ENCODE measurements at places on chromosomes 1 and 21.
A peak's percentile ranks its signal among the peaks of the same experiment; 100 is the strongest.

DNA sequence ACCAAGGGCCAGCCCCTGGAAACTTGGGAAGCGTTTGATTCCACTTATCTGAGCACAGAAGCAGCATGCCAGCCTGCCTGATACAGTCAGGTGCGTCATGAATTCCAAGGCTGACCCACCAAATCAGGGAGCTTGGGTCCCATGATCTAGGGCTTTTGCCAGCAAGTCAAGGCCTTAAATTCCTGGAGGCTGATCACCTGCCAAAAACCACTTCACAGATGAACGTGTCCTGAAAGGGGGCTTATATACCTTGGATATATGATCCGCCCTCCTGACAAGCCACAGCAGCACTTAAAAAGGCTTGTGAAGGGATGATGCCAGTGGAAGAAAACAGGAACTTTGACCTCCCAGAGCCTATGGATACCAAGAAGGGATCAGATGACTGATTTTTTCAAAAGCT is 24.0 kb upstream of the CLIC6 start:
- no peak for DNase-seq

DNA sequence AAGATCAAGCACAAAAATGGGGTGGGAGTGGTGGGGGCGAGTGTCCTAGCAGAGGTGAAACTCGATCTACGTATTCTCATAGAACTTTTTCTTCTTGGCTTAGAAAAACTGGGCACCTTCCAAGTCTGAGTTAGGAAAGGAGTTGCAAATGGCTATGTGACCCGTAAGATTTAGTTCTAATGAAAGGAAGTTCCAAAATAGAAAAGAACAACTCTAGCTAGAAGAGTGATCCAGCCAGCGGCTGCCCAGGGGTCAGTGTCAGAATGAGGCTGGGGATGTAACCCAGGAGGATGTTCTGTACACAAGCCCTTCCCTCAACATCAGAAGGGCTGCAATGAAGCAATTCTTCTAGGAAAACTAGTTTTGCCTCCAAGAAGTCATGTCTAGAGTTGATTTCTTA is 5.2 kb downstream of the MTARC1 start:
- DNase-seq, result no peak

- DNase-seq, result no peak
Measured at GRCh38 chr1:66048011-66048410, 255.3 kb downstream of the PDE4B start.

GRCh38 chr1:31507676-31508530 is 68.4 kb upstream of the TINAGL1 start:
- no peak for DNase-seq

GRCh38 chr1:160432371-160432786 is 32.0 kb downstream of the VANGL2 start:
- DNase-seq, result no peak

DNA sequence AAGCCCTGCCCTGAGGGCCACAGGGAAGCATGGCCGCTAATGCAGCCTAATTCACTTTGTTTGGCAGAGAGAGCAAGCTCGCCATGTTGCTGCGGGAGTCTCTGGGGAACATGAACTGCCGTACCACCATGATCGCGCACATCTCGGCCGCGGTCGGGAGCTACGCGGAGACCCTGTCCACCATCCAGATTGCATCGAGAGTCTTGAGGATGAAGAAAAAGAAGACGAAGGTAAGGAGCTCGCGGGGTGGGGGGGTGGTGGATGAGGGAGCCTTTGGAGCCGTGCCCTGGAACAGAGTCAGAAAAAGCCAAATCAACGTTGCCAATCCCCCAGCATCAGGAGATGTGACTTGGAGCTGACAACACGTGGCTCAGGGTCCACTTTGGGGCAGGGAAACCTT is 529.4 kb downstream of the KIF26B start:
- no peak for DNase-seq

GRCh38 chr1:236064674-236065508 is at the start of gene NID1:
Gene NID1, minus strand, starts transcription at chr1:236065090. Its CDS starts 11 bp downstream, at chr1:236065079.
- peak; percentile 27 for DNase-seq

DNA sequence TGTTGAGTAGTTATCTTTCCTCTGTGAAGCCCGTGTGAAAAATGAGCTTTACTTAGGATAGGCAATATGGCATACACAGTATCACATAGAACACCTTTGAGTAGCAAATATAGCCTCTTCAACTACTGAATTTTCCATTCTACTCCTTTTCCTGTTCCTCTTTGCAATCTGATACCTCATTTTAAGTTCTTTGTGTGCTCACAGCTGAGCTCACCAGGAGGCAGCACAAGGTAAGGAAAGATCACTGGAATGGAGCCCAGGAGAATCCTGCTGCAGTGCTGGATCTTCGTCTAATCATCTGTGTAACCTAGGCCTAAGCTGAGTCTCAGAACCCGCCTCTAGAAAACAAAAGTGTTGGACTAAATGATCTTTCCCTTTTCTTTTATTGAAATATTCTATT is 171.0 kb downstream of the LRRC40 start:
- DNase-seq, result no peak

DNA sequence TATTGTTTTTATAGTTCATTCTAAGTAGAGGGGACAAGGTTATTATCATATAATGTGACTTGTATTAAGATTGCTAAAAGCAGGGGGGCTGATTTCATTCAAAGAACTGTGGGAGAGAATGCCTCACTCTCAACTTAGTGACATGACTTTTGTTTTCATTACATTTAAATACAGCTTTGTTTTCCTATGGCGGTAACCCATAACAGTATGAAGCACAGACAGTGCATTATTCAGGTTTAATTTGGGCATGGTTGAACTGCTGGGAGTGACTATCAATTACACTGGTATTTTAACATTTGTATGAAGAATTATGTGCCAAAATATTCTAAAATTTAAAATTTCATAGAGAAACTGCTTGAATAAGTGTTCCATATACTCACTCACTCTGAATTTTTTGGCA is 637.3 kb downstream of the USP25 start:
- no peak for DNase-seq

DNA sequence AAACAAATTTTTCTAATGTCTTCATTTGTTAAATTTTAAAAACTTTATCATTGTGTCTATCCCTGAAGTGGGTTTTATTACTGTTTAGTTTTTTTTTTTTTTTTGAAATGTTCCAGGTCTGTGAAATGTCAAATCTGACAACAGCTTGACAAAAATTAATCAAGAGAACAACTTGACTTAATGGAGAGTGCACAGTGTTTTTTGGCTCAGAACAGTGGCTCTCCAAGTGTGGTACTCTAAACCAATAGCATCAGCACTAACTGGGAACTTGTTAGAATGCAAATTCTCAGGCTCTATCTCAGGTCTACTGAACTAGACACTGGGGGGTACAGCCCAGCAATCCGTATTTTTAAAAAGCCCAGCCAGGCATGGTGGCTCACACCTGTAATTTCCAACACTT is 49.2 kb downstream of the ATP1B1 start:
- DNase-seq, result no peak

GRCh38 chr1:230517786-230518185 is 91.7 kb upstream of the PGBD5 start:
- DNase-seq, result no peak

GRCh38 chr1:163130225-163130856 is 61.2 kb downstream of the RGS4 start:
- no peak for DNase-seq

DNA sequence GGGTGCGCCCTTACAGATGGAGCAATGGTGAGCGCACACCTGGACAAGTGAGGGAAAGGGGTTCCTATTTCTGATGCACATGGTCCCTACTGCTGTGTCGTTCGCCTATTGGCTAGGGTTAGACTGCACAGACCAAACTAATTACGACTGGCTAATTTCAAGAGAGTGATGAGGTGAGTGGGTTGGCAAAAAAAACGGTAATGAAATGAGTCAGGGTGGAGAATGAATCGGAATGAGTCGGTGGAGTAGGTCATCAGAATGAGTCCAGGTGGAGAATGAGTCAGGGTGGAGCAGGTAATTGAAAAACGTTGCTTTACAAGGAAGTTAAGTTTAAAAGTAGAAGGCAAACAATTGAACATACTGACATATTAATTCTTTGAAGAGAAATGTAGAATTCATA is 79.8 kb downstream of the WDR4 start:
- DNase-seq, result no peak

DNA sequence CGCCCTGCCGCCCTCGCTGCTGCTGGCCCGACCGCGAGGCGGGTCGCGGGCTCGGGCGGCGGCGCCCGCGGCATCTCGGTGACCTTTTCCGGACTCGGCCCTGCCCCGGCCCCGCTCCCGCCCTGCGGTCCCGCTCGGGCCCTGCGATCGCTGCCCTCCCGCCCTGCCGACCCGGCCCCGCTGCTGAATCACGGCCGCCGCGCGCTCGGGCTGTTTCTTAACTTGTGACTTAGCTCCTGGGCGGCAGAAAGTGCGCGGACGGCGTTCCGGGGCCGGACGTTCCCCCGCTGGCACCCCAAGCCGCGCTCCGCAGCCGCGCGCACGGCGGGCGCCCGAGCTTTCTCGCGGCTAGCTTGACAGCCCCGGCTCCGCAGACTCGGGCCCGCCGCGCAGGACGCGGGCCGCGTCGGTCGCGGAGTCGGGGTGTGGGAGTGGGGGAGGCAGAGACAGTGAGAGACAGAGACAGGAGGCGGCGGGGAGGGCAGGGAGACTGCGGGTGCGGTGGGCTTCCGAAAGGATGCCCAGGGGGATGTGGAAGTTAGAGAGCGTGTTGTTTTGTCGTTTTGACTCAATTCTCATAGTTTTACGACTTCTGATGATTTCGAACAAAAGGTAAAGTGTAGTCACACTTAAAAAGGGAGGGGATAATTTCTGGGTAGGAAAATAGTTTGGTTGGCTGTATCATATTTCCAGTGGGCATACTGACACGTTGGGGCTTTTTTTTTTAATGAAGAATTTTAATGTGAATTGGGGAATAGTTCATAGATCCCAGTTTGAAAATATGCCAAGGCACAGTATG is 49.8 kb downstream of the PRDM2 start:
- no peak for DNase-seq

DNA sequence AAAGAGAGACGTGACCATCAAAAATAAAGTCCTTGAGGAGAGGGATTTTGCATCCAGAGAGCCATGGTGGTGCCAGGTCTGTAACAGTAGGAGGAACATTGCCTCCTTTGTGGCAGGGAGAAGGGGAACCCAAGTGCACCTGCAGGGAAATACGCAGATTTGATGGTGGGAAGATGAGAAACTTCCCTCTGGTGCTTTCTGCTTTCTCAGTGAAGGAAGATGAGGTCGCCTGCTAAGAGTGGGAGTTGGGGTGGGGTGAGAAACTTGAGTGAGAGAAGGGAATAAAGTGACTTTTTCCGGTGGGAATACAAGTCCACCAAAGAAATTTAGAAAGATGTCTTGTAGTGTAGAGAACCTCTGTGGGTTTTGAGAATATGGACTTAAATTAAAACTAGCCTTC is 9.1 kb downstream of the PLA2G4A start:
- DNase-seq, result no peak

- DNase-seq, result no peak
Measured at GRCh38 chr1:55287723-55288122, 72.6 kb upstream of the USP24 start.

DNA sequence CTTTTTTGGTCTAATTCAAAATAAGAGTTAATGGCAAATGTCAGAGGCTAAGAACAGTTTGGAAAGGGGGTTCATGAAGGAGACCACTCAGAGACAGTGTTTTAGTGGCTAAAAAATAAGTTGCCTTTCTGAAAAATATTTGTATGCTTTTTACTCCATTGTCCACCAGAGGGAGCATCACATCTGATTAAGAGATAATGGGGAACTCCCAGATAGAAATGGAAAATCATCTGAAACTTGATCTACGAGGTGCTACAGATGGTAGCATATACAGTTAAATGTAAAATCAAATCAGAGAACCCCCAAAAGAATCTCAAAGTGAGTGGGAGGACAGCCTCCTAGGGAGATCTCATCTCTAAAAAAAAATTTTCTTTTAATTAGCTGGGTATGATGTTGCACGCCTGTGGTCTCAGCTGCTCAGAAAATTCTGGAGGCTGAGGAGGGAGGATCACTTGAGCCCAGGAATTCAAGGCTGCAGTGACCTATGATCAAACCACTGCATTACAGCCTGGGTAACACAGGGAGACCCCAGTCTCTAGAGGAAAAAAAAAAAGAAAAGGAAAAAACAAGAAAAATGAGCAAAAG is 9.7 kb downstream of the SMYD3 start:
- no peak for DNase-seq

- no peak for DNase-seq
Measured at GRCh38 chr1:51131185-51131584, 29.2 kb downstream of the C1orf185 start.
